ENCODE measurements at places on chromosomes 16 and 17.

- no peak for DNase-seq
These were observed 26.5 kb upstream of the PHF12 start for GRCh38 chr17:28977659-28978355.

GRCh38 chr17:21030375-21030774, 12.4 kb downstream of the USP22 start:
- DNase-seq: no peak

DNA sequence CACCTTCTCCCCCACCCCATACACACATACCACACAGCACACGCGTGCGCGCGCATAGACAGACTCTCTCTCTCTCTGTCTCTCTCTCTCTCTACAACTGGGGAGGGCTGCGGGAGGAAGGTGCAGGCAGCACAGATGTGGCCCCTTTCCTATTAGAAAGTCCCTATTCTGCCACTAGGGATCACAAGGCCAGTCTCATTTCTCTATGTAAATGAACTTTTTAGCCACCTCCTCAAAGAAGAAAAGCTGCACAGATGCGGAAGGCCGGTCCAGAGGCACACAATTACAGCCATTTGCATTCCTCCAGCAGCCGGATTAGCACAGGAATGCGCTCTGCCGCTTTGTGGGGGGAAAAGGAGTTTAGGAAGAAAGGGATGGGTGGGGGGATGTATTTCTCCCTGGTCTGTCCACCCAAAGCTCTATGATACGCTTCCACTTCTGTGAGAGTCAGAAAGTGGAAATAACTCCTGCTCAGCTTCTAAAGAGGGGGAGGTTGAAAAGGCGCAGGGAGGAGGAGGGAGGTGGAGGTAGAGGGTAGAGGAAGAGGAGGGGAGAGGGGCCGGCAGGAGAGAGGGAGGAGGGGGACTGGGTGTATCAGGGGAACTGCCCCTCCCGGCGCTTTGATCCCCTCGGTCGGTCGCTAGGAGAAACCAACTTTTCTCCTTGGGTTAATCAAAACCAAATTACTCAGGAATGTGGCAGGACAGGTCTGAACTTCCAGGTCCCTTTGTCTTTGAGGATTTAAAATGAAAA, 11.7 kb downstream of the ZFHX3 start:
- no peak for DNase-seq

GRCh38 chr17:42122371-42123303, at the start of gene HSPB9:
Gene HSPB9 (plus strand): TSS chr17:42122804. CDS start chr17:42122851, 47 bp downstream.
- DNase-seq: peak; percentile 14

- no peak for DNase-seq
These were observed 2.5 kb upstream of the FAM20A start for GRCh38 chr17:68603656-68604055.

GRCh38 chr17:13616031-13616430, 14.3 kb upstream of the HS3ST3A1 start:
- no peak for DNase-seq

GRCh38 chr17:37614823-37615222, 5.6 kb upstream of the SYNRG start:
- DNase-seq: no peak

DNA sequence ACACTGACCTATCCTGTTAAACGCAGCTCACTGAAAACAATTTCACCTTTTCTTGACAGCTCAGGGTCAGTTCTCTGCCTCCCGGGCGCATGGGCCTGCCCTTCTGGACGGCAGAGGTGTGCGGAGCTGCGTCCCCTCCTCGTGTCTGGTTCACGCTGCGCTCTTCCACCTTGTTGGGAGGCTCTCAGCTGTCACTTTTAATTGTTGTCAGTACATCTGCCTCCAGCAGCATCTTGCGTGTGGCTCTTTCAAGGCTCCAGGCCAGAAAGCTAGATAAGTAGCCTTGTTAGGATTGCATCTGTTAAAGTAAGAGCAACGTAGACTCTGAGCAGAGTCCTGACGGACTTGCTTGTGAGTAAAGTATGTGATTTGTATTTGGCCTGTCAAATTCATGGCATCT, 59.4 kb downstream of the MGAT5B start:
- DNase-seq: no peak

GRCh38 chr17:28272166-28272565, 46.8 kb upstream of the TMEM97 start:
- no peak for DNase-seq

DNA sequence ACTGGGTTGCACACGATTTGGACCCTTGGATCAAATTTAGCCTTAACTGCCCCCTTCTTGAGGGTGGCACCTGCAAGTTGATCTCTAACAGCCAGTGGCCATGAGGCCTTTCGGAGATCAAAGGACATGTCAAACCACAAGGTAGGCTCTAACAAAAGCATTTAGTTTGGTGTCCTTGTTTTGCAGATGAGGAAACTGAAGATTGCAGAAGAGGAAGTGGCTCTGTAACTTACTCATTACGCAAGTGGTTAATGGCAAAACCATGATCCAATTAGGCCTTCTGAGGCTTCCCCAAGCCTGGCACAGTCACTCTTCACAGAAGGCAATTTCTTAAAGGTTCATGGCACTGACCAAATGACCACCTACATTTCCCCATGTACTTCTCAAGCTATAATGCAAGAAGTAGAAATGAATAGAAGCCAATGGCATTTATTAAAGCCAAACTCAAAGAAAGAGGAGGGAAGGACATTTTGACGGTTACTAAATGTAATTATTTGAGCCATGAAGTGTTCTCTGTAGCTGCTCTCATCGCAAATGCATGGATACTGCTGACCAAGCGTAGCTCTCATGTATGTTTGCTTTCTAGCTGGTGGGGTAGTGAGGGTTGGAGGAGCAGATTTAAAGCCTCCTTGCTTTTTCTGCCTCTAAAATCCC, 32.8 kb upstream of the ABCC12 start:
- no peak for DNase-seq

GRCh38 chr17:15168379-15168778, 96.7 kb downstream of the PMP22 start:
- no peak for DNase-seq

GRCh38 chr16:7318686-7319085, 14.0 kb upstream of the RBFOX1 start:
- DNase-seq: no peak

DNA sequence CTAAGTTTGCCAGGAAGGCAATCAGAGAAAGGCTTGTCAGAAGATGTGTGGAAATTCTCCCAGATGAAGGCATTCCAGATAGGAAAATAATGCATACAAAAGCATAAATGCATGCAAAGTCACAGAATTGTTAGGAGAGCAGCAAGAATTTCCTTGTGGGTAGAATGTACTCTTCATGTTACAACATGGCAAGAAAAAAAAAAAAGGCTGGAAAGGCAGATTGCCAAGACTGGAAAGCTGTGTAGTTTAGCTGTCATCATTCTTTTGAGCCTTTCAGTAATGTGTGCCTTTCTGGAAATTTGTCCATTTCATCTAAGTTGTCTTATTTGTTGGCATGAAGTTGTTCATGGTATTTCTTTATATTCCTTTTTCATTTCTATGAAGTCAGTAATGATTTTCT, 71.0 kb upstream of the EFCAB3 start:
- DNase-seq: no peak

DNA sequence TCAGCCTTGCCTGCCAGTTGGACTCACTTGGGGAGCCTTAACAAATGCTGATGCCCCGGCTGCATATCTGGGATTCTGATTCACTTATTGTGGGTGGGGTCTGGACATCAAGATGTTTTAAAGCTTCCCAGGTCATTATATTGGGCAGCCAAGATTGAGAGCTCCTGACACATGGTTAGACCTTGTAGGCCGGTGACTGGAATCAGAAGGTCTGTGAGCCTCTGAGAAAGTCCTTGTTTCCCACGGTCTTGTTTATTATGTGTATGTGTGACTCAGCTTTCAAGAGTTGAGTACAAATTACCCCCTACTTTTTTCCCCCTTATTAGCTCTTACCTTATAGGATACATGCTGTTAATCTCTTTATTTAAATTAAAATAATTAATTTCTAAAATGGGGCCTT, 103.5 kb downstream of the ABCC1 start:
- DNase-seq: no peak

DNA sequence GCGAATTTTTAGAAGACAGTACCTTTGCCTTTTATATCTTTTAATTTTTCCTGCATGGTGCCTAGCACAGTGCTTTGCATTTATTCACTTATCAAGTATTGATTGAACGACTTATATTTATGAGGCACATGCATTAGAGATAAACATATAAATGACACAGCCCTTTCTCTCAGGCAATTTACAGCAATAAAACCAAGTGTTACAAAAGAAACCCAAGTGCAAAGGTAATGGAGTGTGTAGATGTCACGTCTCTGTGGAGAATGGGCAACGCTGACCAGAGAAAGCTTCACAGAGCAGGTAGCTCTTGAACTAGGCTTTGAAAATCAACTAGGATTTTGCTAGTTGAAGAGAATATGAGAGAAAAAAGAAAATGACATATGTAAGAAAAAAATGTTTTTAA, 32.6 kb upstream of the ABCA3 start:
- no peak for DNase-seq

- no peak for DNase-seq
These were observed 349.1 kb downstream of the SEC14L1 start for GRCh38 chr17:77489893-77490255.

DNA sequence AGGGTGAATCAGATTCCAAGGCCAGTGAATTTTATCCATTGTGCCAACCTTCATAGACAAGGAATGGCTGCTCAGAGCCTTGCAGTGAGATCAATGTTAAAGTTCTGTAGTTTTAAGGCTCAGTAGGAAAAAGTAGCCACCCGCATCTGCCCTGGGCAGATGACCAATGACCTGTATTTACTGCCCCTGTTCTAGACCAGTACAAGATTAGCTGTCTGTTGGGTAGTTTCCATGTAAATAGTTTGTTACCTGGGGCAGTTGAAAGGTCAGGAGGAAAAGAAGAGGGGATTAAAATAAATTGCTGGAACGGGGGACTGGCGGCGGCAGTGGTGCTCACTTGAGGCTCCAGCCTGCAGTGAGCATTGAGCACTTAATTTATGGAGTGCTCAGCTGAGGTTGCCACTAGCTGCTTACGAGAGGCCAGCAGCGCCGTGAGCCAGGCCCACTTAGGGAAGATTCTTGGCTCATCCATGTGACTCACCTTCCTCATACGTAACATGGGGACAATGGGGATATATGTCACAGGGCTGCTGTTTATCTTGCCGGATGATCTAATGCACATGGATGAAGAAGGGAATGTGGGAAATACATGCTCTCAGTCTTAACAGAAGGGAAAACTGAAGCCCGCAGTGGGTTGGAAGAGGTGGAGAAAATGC, 10.7 kb upstream of the NOS2 start:
- DNase-seq: no peak

- no peak for DNase-seq
These were observed 45.2 kb downstream of the HYDIN start for GRCh38 chr16:71185347-71185746.

DNA sequence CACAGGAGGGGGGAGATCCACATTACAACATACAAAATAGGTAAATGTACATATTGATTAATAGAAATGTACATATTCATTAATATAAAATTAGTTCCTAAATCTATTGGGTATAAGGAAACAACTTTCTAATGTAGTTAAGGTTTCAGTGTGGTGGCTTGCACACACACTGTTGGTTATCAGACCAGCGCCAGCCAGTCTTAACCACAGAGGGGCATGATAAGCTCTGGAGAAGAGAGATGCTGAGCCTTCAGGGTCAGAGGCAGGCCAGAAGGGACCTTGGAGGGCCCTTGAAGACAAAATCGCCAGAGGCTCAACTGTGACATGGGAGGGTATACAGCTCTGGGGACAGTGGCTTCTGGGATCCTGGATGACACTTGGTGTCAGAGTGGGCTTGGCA, 10.9 kb upstream of the ZFP90 start:
- no peak for DNase-seq

GRCh38 chr16:67158637-67159600, 790 bp downstream of the TRADD start:
- no peak for DNase-seq

DNA sequence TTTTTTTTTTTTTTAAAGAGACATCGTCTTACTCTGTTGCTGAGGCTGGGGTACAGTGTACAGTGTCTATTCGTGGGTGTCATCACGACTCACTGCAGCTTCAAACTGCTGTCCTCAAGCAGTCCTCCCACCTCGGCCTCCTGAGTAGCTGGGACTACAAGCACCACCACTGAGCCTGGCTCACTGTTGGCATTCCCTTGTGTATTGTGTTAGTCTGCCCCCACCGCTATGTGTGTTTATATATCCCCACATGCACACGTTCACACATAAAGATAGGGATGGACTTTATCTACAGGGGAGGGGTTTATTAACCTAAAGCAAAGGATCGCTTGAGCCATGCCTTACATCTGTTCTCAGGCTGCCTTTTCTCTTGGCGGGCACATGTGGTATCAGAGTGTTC, 63.8 kb downstream of the SEC14L1 start:
- no peak for DNase-seq

DNA sequence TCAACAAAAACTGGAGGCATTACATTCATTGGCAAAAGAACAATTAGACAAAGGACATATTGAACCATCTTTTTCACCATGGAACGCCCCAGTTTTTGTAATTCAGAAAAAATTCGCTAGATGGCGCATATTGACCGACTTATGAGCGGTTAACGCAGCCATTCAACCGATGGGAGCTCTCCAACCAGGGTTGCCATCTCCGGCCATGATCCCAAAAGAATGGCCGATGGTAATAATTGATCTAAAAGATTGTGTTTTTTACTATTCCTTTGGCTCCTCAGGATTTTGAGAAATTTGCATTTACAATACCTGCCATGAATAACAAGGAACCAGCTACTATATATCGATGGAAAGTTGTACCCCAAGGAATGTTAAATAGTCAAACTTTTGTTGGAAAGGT, 21.4 kb downstream of the ALOX15B start:
- DNase-seq: peak; percentile 51

DNA sequence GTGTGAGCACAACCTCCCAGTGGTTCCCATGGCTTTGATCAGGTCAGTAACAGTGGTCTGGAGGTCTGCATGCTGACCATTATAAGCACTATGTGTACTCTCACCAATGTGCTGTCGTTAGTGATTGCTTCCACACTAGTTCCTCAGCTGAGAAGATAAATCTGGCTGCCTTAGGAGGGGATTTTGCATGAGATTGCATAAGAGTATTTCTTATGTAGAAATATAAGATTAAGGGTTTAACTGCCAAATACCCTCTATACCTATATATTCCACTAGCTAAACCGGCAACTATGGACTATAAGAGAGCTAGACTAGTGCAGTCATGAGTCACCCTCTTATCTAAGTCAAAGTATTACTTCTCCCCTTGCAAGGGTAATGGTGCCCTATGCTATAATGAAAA, 580.2 kb downstream of the CDH11 start:
- DNase-seq: no peak

- DNase-seq: no peak
These were observed 583.0 kb upstream of the CDH11 start for GRCh38 chr16:65704866-65705265.

- DNase-seq: no peak
These were observed 596 bp downstream of the MSL1 start for GRCh38 chr17:40122136-40122998.

GRCh38 chr17:16934133-16934795, 37.7 kb downstream of the TNFRSF13B start:
- no peak for DNase-seq

- no peak for DNase-seq
These were observed 71.5 kb downstream of the TNFRSF13B start for GRCh38 chr17:16900288-16900882.

DNA sequence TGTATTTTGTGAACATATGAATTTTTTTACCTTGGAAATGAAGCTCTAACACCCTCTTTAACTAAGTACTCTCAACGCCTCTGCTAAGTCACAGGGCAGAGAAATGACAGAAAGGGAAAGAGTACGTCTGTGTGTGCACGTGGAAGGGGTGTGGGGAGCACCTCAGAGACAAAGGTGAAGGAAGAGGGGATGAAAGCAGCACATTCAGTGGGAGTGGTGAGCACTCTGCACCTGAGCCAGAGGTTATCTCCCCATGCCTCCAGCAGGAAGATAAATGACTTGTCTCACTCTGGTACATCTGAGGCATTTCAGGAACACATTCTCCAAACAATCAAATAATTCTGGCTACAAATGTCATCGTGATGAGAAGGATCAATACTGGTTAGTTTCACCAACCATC, 15.0 kb downstream of the GNA13 start:
- no peak for DNase-seq
